ENCODE measurements at places on chromosomes 2 and 18.

- DNase-seq, result no peak
These were observed 186.6 kb downstream of the NRP2 start for GRCh38 chr2:205868773-205869333.

GRCh38 chr2:18800240-18800971 is 211.0 kb upstream of the NT5C1B start:
- DNase-seq, result no peak

DNA sequence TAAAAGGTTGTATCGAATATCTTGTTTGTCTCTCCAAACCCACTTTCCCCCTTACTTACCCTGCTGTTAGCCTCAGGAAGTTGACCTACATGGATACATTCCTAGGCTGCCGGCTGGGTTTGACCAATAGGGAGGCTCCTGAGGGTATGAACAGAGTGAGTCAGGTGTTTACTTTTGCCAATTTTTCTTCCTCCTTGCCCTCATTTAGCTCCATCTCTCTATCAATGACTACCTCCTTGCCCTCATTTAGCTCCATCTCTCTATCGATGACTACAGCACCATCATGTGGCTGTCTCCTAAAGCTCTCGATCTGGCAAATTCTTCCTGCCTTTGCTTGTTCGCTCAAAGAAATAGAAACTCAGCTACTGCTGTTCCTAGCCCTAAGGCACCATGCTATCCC is 571.9 kb upstream of the CRIM1 start:
- DNase-seq, result no peak

DNA sequence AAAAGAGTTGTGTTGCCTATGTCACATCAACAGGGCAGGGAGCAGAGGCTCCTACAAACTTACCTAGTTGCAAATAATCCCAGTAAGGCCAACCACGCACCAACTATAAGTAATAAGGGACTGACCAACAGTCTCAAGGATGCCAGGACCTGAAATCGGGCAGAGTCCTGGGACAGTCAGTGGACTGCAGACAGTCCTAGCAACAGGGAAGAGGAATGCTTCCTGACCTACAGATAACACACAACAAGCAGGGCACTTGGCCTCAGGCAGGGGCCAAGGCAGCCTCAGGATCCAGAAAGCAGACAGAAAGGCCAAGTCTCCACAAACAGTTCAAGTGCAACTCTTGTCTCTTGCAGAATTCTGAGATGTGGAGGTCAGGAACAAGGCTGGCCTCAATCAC is 56.2 kb downstream of the GALNT14 start:
- DNase-seq, result no peak

DNA sequence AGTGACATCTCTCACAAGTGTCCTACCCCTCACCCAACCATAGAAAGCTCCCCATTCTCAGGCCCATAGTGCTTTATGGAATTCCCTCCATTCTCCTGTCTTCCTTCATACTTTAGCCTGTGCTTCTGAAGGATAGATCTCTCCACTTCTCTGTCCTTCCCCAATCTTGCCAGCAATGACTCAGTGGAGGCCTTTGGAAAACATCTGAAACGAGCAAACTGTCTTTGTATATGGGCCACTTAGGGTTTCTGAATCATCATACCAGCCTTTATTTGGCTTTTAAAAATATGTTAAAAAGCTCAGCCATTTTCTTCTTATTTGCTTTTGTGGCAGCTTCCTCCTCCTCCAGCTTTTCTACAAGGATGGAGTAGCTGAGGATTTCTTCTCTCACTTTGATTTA is 65.6 kb upstream of the ZNF385B start:
- DNase-seq, result no peak

GRCh38 chr2:99336804-99337112 is 431 bp upstream of the EIF5B start:
- no peak for DNase-seq

DNA sequence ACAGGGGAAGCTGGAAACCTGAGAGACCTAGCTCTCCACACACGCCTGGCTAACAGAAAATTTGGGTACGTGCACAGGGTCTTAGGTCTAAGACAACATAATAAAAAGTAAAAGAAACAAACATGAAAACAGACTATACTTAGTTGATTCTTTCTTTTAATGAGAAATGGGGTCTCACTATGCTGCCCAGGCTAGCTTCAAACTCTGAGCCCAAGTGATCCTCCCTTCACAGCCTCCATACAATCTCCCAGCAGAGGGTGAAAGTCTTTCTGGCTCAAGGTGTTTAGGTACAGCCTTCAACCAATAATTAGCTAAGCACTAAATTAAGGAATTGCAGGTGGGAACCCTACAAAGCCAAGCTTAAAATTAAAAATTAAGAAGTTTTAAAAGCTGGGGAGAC is 116.2 kb downstream of the MEMO1 start:
- no peak for DNase-seq

DNA sequence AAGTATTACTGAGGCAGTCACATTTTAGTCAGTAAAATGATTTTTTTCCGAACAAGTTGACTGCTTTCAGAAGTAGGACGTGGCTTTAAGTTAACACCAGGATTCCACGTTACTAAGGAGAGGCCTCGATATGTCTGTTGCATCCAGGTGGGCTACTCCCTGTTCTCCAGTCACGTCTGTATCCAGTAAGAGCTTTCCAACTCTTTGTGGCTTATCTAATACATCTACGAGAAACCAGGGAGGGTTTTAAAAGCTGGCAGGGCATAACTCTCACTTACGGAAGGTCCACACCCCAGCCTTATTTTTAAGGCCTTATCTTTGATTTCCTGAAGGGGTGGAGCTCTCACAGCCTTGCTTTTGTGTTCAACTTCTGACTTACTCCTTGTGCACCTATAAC is 99.2 kb downstream of the SLC8A1 start:
- DNase-seq, result peak; percentile 75

GRCh38 chr2:11758647-11759046 is 12.2 kb downstream of the LPIN1 start:
- no peak for DNase-seq

GRCh38 chr2:230447455-230448451 is 31.8 kb downstream of the SP100 start:
- no peak for DNase-seq

DNA sequence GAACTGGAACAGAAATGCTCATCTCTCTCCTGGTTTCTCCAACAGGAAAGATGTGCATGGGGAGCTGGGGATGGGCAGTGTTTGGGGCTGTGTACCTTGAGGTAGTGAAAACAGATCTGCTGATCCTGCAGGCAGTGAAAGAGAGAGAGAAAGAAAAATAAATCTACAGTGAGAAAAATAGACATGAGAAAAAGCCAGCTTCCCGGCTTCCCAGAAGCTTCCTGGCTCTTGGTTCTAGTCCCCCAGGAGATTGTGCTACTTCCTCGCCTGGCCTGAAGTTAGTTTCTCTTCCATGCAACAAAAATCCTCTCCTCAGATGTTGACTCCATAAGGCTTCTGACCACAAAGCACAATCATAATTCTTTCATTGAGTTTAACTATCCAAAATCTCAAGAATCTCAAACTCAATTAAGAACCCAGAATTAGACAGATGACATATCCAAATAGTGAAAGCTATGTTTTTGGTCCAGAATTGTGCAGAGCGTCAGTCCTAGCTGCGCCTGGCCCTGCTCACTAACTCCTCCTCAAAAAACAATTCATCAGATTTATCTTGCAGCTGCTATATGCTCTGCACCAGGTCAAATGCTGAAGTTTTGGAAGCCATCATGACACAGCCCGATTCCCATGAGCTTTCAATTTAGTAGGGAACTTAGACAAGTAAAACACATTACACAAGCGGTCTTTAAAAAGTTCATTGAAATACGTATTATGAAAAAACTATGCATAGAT is 20.1 kb upstream of the NAB1 start:
- DNase-seq, result peak; percentile 68

DNA sequence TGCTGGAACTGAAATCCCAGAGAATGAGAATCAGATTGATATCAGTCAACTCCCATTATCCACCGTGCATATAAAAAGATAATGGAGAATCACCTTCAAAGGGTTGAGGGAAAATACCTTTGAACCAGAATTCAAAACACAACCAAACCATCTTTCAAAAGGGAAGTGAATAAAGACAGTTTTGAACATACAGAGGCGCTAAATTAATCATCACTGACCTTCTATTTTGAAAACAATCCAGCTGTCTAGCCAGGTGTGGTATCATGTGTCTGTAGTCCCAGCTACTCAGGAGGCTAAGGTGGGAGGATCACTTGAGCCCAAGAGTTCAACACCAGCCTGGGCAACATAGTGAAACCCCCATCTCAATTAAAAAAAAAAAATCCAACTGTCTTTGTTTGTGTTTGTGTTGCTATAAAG is 63.6 kb downstream of the TRABD2A start:
- DNase-seq, result no peak

- no peak for DNase-seq
These were observed 89.0 kb downstream of the MARCHF4 start for GRCh38 chr2:216283038-216283900.

DNA sequence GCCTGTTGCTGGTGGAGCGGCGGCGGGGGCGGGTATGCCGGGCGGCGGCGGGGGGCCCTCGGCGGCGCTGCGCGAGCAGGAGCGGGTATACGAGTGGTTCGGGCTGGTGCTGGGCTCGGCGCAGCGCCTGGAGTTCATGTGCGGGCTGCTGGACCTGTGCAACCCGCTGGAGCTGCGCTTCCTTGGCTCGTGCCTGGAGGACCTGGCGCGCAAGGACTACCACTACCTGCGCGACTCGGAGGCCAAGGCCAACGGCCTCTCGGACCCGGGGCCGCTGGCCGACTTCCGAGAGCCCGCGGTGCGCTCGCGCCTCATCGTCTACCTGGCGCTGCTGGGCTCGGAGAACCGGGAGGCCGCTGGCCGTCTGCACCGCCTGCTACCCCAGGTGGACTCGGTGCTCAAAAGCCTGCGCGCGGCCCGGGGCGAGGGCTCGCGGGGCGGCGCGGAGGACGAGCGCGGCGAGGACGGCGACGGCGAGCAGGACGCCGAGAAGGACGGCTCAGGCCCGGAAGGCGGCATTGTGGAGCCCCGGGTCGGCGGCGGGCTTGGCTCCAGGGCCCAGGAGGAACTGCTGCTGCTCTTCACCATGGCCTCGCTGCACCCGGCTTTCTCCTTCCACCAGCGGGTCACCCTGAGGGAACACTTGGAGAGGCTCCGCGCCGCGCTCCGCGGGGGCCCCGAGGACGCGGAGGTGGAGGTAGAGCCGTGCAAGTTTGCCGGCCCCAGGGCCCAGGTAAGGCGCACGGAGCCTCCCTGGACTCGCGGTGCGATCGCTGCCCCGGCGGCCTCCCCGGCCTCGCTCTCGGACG is 1.0 kb downstream of the ZCCHC2 start:
- DNase-seq, result peak; percentile 42

- no peak for DNase-seq
These were observed 124.9 kb upstream of the ETAA1 start for GRCh38 chr2:67272195-67272594.

DNA sequence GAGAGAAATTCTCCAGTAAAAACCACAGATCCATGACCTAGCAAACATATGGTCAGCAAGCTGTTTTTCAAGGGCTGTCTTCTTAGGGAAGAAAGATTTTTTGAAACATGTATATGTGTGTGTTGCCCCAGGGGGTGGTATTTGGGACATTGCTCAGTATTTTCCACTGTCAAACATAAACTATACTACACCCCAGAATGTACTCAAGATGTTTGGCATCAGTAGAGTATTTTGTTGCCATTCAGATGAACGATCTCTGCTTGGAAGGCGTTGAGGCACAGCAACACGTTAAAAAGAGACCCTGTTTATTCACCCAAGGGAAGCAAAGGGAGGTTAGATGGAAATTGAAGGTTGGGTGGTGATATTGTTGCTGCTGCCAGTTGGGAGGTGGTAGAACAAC is 30.0 kb downstream of the EEF1B2 start:
- no peak for DNase-seq

DNA sequence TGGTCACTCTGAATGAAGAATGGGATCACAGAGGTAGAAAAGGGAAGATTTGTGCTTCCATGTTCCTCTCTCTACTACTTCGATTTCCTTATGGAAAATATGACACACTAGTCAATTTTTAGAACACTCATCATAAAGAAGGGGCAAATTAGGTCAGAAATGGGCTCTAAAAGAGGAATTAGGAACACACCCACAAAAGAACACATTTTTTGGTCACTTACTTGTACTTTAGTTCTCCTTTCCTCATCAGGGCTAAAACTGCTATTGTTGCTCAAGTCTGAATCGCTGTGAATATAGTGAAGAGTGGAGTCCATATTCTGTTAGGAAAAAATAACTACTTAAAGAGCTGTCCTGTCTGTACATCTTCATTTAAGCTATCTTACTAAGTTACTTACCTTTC is 52.6 kb downstream of the PPP4R1 start:
- DNase-seq, result no peak

DNA sequence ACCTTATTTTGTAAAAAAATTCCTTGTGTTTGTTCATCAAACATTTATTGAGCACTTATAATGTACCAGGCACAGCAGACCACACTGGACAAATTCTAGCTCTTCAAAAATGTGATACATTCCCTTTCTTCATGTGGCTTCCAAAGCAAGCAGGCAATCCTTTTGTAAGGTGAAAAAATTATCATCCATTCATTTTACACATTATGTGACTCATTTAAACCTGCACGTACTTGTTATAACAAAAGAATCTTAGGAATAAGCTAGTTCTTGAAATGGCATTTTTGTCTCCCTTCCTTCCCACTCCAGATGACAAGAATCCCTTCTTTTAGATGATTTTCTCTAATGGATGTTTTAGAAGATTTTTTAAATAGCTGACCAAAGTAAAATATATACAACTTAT is 104.6 kb downstream of the KLF7 start:
- no peak for DNase-seq

- no peak for DNase-seq
These were observed 287.0 kb downstream of the EPHA4 start for GRCh38 chr2:221285148-221285547.

DNA sequence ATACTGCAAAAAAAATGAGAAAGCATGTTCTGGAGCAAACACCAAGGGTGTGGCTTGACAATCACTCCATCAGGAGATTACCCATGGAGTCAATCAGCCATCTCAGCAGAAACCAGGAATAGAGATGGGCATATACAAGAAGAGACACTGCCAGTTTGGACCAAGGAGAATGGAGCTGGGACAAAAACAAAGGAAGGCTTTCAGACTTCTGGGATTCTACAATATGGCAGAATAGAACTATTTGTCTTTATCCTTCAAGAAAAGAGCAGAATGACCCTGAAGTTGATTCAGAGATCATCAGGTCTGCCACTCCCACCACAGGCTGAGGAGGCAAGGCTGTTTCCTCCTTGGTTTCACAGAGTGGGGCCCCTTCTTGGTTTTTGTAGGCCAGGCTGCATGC is 48.2 kb upstream of the KIF5C start:
- no peak for DNase-seq

- DNase-seq, result no peak
These were observed 85.1 kb downstream of the DTNA start for GRCh38 chr18:34795070-34795732.

GRCh38 chr18:5707586-5707985 is 163.8 kb upstream of the EPB41L3 start:
- DNase-seq, result no peak

GRCh38 chr2:46171996-46172546 is 125.1 kb upstream of the EPAS1 start:
- DNase-seq, result no peak

GRCh38 chr2:109525836-109526235 is 87.9 kb downstream of the SEPTIN10 start:
- no peak for DNase-seq

DNA sequence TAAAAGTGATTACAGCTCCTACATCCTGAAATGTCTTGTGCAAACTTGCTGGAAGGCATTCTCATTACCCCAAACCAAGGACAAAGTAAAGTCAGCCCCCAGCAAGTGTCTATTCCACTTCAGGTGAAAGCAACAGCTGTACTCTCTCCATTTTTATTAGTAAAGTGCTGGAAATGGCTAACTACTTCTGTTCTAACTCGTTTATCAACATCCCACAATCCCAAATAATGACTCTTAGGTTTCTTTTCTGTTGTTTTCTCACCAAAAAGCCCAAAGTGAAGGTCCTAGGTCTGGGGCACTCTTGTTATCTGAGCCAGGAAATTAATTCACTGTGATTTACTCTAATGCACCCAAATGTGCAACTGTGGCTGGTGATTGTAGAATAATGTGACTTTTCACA is 105.7 kb downstream of the LRRC30 start:
- DNase-seq, result no peak
